HuH-7 (cell line): ENCODE measurements at places on chromosomes 7 and 10.

DNA sequence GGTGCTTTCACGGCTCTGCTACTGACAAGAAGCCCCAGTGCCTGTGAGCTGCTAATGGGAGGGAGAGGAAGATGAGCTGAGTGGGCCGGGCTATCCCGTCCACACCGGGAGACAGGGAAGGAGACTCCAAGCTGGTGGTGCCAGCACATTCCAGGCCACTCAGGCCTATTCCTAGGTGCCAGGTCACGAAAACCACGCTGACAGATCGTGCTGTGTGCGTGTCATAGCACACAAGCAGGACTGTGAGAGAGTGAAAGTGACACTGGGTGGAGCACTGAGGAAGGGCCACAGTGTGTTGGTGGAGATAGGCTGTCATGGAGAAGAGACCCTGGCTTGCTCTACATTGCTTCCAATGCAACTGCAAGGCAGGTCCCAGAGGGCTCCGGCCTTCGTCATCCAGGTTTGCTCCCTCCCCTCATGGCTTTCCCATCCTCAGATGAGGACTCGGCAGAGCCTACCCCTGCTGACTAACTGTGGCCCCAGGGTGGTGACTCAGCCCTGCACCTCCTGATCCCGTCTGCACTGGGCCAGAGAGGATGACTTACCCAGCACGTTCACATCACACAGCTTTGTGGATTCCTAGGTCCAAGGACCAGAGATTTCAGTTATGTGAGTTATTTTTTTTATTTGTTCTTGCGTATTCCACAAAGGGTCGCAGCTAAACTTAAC lies 167.3 kb downstream of the EGFR start:
- no peak for DNase-seq

DNA sequence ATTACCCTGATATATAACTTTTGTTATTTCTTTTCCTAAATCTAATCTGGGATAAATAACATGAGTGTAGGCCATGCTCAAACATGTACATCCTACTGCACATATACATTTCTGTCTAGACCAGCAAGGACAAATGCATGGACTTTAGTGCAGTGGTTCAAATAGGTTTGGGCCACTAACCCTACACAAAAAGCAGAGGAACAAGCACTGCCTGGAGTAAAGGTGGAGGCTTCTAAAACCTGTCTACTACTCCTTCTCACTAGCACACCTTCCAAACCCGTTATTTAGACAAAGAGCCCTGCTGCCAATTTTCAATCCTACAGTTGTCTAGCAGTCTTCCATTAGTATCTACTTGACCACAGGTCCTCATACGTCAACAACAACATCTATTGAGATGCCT lies 34.8 kb downstream of the SGCE start:
- DNase-seq: no peak

DNA sequence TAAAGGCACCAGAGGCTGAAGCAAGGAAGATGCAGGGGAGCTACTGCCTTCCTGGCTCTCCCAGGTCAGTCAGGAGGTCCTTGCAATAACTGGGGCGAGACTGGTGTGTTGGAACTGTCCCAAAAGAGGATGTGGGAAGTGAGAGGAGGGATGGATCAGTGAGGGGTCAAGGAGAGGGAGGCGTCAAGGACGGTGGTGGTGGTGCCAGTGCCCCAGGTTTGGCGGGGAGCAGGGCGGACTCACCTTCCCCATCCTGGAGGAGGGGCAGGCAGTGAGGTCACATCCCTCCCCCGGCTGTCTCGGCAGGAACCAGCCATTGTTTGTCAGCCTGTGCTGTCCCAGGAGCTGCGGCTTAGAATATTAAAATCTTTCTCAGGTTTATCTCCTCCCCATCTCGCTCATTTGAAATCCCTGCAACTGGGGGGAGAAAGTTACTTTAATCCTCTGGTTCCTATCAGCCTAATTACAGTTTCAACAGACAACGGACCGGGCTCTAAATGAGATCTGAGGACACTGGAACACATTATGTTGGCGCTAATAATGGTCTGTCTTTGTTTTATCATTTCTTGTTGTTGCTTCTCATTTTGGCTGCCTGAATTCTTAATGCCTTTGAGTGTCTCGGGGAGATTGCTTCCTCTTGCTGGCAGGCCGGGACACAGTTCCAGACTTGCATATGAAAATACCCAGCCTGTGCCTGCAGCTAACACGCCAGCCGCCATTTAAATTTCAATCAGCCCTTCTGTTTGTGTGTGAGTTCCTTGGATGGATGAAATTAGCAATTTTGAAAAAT lies 387.5 kb downstream of the RPS24 start:
- DNase-seq: no peak

- no peak for DNase-seq
These were observed 265.7 kb upstream of the IMMP2L start for GRCh38 chr7:111827863-111828504.

- DNase-seq: peak; percentile 20
These were observed 15.5 kb downstream of the ELMO1 start for GRCh38 chr7:37433166-37433565.

DNA sequence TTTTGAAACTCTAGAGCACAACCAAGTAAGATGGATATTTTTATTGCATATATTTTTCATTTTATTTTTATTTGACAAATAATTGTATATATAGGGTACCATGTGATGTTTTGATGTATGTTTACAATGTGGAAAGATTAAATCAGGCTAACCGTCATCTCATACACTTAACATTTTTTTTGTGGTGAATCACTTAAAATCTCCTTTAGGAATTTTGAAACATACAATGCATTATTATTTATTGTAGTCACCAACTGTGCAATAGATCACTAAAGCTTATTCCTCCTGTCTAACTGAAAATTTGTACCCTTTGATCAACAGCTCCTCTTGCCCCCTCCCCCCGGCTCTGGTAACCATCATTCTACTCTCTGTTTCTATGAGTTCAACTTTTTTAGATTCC lies 77.2 kb downstream of the DNAH11 start:
- DNase-seq: no peak

DNA sequence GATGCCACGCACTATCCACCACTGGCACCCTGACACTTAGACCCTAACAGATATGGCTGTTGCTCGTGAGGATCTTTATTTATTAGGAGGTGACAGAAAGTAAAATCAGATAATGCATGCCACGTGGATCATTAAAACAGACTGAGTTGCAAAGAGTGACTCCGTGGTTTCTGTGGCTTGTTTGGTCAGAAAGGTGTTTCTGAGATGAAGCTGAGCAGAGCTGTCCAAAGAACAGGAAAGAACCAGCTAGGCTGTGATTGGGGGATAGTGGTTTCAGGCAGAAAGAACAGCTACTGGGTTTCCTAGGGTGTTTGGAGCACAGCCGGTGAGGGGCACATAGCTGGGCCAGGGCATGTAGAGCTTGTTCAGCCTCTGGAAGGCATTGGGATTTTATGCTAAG lies 34.4 kb downstream of the CSGALNACT2 start:
- no peak for DNase-seq

DNA sequence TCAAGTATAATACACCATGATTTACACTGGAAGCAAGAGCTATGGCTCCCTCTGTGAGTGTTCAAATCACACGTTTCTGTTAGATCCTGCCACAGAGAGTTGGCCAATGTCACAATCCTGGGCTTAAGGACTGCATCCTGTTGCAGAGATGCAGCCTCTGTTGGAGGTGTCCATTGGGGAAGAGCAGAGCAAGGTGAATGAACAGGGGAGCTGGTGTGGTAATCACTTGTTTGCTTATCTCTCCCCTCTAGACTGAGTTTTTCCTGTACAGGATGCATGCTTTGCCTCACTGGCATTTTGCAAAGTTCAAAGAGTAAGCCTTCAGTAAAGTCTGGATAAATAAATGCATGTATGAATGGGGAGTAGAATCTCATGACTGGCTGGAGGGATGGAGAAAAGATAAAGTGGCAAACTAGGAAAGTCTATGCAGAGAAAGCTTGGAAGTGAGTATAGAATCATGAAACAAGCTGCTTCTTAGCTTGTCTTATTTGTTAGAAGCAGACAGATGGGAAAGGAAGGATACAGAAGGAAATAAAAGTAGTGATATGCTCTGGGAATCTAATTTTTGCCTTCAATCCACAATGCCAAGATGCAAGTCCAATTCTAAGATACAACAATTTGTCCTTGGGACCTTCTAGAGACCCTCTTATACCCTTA lies 605.9 kb downstream of the KCNMA1 start:
- no peak for DNase-seq

- DNase-seq: no peak
These were observed 6.6 kb upstream of the TMEM184A start for GRCh38 chr7:1562597-1563051.

DNA sequence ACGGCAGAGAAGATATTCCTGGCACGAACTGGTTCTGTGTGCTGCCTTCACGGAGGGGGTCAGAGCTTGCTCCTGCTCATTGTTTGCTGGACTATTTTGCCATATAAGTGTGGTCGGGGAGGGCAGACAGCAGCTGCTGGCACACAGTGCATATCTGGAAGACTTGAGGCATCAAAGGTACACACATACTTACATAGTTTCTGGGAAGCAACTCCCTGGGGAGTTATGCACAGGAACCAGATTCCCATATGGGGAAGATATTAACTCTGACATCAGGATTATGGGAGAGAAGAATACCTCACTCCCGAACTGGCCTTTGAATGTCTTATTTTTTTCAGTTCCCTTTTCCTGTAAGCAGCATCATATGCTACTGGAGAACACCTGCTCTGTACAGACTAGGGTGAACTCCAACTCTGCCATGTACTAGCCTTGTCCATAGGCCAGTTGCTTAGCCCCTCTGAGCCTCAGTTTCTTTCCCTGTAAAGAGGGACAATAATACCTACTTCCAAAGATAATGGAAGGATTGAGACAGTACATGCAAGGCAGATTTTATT lies 41.5 kb downstream of the LGI1 start:
- DNase-seq: no peak

DNA sequence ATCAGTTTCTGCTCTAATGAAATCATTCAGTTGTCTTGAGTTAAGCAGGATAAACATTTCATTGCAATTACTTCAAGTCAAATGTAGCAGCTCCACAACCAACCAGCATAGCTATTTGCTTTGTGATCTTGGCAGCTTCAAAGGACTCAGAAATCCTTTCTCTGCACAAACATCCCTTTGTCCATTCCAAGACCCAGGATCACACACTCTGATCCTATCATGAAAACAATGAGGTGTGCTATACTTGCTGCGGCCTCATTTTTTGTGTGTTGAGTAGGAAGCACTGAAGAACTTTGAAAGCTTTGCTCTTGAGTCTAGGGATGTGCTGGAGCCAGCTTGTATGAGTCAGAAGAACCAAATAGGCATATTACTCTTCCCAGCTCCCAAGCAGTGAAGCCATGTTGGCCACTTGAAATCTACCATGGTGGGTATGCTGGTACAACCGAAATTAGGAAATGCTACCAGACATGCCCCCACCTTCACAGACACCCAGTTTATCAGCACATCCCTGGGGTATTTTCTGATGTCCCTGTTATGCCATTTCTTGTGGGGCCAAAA lies 199.4 kb upstream of the PRSS58 start:
- DNase-seq: no peak

DNA sequence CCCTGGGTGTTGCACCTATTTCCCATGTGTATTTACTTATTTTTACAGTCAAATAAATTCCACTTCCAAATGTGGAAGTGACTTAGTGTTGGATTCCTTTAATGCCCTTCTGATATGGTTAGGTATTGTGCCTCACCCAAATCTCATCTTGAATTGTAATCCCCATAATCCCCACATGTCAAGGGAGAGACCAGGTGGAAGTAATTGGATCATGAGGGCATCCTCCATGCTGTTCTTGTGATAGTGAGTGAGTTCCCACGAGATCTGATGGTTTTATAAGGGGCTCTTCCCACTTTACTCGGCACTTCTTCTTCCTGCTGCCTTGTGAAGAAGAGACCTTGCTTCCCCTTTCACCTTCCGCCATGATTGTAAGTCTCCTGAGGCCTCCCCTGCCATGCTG lies 136.9 kb downstream of the SNX10 start:
- DNase-seq: no peak

DNA sequence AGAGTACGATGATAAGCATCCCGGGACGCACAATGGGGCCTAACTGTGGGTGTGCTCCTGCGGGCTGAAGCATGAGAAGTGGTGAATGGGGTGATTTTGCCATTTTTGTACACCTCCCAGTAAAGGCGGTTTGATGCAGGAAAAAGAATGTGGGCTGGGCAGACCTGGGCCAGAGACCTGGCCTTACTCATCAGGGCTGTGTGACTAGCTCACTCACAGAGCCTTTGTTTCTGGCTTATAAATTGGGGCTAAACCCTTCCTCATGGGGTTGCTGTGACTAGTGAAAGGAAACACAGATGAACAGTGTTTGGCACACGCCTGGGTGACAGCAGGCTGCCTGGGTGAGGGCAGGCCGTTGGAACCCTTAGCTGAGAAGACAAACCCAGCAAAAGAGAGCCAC lies 18.0 kb downstream of the RRP12 start:
- no peak for DNase-seq

DNA sequence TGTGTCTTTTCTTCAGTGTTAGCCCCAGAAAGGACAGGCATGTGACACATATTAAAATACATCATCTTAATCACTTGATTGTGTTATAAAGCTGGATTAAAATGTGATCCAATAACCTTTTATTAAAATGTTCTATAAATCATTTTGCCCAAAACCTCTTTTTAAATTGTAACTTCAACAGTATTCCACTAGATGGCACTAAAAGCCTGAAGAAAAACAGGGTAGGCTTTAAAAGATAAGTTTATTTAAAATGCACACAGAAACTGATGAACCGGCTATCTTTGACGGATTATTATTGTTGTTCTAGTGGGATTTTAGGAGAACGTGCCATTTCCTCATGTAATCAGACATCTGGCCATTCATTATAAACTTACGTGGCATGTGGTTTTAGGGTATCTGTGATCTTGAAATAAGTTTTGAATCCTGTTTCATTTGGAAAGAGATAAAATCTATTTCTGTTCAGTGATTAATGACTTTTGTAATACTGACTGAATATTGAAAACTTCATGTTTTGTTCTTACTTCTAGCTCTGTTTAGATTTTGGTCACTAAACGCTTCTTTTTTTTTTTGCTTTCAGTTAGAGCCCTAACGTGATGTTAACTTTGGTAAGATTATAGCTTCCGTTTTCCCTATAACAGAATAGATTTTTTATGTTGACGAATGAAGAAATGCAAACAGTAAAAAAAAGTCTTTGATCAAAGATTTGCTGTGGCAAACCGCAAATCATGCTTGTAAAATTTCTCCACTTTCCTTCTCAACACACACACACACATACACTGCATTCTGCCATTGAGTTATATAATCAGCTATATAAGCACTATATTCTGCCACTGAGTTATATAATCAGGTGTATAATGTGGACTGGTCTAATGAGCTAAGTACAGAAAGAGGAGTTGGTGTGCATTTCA lies 13.6 kb downstream of the VPS50 start:
- DNase-seq: no peak

GRCh38 chr7:131600085-131600881 lies 43.9 kb upstream of the PODXL start:
- no peak for DNase-seq

DNA sequence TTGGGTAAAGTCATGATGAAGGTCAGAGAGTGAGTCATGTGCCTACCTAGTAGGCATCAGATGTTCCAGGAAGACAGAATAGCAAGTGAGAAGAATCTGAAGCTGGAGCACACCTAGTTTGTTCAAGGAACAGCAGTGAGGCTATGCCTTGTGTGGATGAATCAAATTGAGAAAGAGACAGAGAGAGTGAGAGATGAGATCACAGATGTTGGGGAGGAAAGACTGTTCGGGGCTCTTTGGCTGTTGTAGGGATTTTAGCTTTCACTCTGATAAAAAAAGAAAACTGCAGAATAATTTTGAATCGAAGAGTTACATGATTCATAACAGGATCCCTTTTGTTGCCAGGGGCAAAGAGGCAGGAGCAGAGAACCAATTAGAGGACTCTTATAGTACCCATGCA lies 6.3 kb downstream of the LIPF start:
- DNase-seq: no peak
